ENCODE measurements at places on chromosomes 11 and 22.
A peak's percentile ranks its signal among the peaks of the same experiment; 100 is the strongest.

GRCh38 chr11:71433648-71434450, 14.3 kb downstream of the DHCR7 start:
- no peak for DNase-seq

GRCh38 chr22:47129902-47130635, 367.6 kb downstream of the TBC1D22A start:
- no peak for DNase-seq

- no peak for DNase-seq
These were observed 8.3 kb upstream of the PIM3 start for GRCh38 chr22:49951986-49952896.

DNA sequence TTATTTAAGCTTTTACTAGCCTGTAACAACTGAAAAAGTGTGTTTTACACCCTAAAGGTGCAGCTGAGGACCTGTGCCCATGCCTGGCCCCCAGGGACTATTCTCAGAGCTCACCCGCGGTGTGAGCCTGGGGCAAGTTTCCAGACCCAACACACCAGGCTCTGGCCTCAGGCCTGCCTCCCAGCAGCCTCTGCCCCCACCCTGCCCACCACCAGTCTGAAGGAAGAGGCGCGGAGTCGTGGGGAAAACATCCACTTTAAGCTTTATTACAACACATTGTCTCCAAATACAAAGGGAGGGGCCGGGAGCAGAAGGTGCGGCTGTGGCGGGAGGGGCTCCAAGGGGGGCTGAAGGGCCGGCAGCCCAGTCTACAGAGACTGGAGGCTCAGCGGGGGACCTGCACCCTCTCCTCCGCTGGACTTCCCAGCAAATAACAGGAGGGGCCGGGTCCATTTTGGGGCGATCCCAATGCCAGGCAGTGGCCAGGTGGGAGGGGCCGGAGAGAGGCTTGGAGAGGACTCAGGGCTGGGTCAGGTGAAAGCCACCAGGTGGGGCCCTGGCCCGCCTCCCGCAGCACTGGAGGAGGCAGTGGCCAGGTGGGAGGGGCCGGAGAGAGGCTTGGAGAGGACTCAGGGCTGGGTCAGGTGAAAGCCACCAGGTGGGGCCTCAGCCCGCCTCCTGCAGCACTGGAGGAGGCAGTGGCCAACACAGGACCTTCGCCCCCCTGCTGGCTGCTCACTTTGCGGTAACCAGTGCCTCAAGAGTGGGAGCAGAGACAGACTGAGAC, 18.1 kb downstream of the DUSP8 start:
- no peak for DNase-seq

GRCh38 chr11:50077526-50077925, 44.9 kb downstream of the OR4C45 start:
- no peak for DNase-seq

- no peak for DNase-seq
These were observed 19.5 kb upstream of the SCGB1A1 start for GRCh38 chr11:62399172-62399877.

DNA sequence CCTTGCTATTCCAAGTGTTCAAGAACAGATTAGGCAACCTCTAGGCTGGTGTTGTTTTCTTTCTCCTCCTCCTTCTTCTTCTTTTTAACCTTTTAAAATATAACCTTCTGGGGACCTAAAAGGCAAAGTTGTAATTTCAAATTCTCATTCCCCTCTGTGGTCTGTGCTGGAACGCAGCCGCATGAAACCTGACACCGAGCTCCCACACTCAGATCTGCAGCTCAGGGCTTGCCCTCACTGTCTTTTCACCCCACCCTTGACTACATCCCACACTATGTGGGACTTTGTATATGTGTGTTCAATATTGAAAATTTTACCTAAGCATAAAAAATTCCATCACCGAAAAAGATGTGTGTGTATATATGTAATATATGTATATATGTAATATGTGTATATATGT, 62.0 kb upstream of the ARHGAP42 start:
- DNase-seq, result no peak

DNA sequence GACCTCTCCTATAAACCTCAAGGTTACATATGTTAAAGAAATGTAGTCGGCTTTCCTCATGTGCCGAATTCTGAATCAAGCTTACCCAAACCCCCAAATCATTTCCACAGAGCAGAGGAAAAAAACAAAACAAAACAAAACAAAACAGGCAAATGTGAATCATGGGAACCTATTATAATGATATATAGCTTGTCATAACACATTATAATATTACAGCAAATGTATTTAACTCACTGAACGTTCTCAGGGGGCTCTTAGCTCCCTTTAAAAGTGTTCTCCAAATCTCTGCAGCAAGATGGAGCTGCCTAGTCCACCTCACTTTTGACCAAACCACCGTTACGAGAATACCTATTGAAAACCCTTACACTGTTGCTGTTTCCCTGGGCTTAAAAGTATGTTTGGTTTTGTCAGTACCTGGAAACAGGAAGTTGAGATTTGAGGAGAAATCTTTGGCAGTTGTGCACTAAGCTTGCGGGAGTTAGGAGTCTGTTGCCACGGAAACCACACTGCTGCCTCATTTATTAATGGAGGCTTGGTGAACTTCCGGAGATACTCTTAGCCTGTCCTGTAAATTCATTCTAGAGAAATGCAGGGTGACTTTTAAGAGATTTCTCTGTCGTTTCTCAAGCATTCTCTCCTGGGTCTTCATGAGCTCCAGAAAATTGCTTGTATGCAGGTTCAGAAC, 167.0 kb upstream of the RASSF10 start:
- no peak for DNase-seq

DNA sequence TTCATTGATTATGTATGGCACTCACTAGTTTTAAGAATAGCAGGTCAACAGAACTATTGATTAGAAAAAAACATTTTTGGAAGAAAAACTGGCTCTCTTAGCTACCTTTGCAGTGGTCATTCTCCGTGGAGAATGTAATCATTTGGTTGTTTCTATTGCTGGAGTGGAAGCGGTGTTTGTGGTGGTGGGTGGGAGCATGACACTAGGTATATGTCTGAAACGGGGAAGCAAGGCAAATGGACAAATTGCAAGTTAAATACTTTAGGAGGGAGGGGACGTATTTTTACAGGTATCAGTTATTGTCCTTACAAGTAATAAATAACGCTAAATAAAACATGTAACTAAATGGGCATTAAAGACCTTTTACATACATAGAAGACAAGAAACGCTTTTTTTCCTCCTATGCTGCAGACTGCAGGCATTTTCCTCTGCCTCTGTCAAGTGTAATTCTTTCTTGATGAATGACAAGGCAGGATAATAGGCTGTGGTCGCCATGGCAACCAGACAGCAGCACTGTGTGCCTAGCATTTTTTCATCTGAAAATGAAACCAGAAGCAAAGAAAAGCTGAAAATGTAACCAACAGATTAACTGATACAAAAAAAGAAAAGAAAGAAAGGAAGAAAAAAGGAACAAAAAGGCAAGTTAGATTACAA, 46.2 kb downstream of the BLID start:
- DNase-seq, result peak; percentile 18

DNA sequence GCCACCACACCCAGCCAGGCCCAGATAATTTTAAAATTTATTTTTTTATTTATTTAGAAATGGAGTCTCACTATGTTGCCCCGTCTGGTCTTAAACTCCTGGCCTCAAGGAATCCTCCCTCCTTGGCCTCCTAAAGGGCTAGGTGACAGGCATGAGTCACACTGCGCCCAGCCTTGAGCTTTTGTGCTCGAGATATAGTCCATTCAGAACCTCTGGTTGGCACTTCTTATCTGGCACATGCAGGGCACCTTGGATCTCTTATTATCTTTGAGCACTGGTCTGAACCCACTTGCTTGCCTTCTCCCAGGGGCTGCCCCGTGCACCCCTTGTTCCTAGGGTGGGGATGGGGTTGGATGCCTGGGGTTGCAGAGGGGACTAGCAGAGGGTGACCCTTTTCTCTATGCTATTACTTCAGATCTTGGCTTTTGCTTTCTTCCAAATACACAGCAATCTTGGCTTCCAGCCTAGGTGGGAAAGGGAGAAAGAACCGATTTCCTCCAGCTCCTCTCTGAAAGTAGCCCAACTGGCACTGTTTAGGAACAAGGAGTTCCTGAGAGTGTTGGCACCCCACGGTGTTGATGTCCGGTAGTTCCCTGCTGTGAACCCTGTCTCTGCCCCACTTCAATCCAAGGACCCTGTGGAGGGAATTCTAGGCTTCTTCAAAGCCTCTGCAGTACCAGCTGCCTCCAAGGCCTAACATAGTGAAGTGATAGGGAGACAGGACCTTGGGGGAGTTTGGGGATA, 1.3 kb upstream of the SLC3A2 start:
- DNase-seq, result no peak

DNA sequence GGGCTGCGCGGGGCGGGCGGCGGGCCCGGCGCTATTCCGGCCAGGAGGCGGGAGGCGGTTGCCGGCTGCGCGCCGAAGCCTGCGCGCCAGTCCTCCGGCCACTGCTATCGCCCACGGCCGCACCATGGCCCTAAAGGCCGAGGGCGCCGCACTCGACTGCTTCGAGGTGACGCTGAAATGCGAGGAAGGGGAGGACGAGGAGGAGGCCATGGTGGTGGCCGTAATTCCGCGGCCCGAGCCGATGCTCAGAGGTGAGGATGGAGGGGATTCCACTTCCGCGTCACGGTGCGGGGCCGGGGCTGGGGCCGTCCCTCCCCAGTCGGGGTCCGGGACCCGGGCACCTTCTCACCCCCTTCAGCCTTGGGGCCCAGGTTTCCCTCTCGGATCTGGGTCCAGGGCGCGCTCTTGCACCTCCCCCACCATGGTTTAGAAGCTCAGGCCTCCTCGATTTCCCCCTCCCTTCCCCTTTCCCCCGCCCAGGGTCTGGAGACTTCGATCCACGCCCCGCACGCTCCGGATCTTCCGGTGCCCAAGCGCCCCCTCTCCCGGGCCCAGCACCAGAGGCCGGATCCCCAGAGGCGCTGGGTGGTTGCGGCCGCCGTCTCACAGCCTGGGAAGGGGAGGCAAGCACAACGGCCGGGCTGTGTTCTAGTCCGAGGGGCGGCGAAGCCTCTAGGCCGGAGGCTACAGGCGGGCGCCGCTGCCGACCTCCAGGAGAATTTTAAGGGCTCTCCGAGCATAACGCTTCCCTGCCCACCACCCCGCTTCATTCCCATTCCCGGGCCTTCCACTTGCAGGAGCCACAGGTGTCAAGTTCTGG, 517 bp downstream of the SPINDOC start:
- peak; percentile 61 for DNase-seq

DNA sequence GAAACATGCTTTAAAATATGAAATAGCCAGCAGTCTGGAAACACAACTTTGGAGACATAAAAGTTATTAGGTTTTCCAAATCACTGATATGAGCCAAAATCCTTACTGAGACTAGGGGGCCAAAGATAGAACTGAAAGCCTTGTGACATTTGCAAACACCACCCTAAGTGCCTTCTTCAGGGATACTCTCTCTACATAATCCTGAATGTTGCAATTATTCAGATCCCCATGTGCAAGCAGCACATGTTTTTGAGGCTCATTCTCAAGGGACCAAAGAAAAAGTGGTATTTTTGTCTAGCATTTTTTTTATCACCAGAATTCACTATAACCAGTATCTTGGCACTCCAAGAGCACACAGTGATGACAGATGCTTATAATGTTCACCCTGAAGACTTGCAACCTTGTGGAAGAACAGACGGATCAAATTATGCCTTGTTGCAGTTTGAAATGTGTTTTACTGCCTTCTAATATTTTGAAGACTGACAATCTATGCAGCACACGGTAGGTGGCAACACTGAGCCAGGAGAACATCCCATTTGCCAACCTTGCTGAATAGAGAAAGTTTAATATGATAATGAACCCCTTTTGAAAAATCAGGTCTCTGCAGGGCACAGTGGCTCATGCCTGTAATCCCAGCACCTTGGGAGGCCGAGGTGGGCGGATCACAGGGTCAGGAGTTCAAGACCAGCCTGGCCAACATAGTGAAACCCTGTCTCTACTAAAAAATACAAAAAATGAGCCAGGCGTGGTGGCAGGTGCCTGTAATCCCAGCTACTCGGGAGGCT, 78.5 kb downstream of the PLEKHA7 start:
- peak; percentile 6 for DNase-seq

DNA sequence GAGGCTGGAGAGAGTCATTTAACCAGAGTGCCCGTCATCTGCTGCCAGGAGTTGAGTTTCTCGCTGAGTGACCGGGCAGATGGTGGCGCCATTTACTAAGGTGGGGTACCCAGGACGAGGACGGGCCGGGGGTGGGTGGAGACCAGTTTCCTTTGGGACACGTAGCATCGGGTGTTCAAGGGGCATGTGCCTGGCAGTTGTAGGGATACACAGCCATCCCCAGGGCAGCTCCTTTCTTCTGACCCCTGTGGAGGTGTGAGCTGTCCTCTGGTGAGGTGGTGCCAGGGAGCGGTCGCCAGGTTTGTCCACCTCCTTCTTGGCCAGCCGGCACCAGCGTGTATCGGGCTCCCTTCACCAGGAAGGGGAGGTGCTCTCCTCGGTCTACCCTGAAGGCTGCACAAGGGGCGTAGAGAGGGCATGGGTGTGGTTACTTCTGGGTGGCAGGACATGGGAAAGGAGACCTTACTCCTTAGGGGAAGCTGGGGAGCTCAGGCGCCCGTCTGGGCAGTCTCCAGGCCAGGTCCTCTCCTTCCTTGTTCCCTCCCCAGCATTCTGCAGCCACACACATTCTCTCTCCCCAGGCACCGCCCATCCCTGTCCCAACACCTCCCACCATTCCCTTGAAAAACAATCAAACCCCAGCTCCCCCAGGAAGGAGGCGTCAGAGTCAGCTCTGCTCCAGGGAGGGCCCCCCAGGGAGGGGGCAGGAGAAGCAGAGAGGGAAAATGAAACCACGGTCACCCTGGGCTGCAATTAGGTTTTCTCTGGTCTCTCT, 10.3 kb upstream of the MB start:
- peak; percentile 43 for DNase-seq

DNA sequence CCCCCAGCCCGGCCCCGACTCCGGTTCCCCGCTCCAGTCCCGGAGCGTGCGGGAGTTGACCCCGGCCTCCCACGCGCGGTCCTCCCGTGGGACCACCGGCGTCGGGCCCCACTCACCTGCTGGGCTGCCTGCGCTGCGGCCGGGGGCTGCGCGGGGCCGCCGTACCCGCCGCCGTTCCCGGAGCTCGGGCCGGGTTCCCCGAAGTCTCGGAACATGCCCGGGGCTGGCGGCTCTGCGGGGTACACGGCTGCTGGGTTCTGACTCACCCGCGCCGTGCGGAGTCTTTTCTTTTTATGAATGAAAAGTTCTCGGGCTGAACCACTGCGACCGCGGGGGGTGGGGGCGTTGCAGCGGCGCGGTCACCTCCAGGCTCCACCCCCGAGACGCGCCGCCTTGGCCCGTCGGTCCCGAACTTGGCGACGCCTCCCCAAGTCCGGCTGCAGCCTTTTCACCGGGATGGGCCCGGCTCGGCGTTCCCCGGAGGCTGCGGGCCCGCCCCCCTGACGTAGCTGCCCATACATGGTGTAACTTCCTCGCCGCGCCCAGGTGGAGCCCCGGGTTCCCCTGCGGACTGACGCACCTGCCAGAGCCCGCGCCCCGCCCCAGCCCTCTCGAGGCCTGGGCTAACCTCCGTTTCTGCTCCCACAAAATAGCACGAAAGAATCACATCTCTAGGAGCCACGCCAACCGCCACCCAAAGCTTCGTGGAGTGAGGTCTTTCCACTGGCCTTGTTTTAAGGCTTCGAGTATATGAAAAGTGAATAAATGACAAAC, at the start of gene FOSL1:
Gene FOSL1, minus strand, starts transcription at position 264 of the 774 bp plus-strand sequence. Its CDS starts 49 bp downstream, at position 215.
- DNase-seq, result no peak

DNA sequence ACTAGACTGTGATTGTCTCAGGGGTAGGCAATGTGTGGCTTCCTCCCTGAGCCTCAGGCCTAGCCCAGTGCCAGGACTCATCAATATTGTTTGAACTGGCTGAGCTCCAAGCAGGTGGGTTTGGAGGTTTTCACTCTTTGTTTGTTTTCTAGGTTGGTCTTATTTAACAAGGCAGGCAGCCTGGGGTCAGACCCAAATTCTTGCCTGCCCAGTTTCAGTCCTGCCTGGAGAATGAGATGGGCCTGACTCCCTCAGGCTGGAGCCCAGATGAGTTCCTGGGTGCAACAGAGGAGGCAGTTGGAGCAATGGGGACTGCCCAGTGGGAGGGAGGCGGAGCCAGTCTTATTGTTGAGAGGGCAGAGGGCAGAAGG, 28.3 kb upstream of the TP53I11 start:
- peak; percentile 96 for DNase-seq

All from NCI-H1092 (cell line).